Activated CD4-positive, alpha-beta T cell treated with anti-CD3 and anti-CD28 coated beads for 36 hours (primary cell): ENCODE measurements at places on chromosomes 2 and 18. TPM values are rescaled to one million over a fixed set of nuclear protein-coding genes. Genes with fewer than 3 reads are reported as not detected.

DNA sequence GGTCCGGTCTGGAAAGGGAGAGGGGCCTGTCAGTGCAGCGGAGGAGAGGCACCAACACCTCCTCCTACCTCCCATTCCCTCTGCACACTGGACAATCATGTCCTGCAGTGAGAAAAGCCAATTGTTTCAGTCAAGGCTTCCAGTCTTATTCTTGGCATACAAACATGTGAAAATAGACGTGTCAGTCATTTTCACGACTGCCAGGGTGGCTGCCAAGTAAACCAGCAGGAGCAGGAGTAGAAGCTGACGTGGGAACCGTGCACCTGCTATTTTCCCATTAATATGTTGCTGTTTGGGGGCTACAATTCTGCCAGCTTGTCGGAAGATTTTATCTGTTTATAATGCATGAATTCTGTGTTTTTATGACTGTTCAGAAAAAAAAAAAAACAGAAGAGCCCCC lies 202.3 kb downstream of the SPP2 start:
- no peaks in the 10 kb centered on the region for H3K27me3 ChIP-seq
- H3K27ac ChIP-seq, result no peak overlapping the region
- H3K4me3 ChIP-seq, result no peak overlapping the region
- no peaks in the 10 kb centered on the region for H3K36me3 ChIP-seq

GRCh38 chr2:200451511-200451910 lies 58.4 kb downstream of the KCTD18 start:
- H3K27ac ChIP-seq, result no peak overlapping the region
- no peaks in the 10 kb centered on the region for H3K36me3 ChIP-seq
- H3K4me1 ChIP-seq, result peaks cover 50% of the 10 kb centered on the region
- no peak overlapping the region for H3K4me3 ChIP-seq
- DNase-seq, result no peak

DNA sequence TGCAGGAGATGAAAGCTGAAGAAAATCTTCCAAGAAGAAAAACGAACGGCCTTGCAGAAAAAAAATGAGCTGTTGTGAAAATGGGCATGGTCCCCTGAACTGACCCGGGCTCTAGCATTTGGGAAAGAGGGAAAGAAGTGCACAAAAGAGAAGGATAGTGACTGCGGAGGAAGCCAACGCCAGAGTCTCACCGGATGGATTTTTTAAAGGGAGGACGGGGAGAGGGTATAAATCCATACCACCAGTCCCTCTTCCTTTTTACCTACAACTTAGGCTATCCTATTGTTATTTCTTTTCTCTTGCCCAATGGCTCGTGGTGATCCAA lies 601 bp downstream of the WDR35 start:
- H3K4me1 ChIP-seq, result peaks cover 28% of the 10 kb centered on the region
- peaks cover 15% of the 10 kb centered on the region for H3K36me3 ChIP-seq
- H3K27ac ChIP-seq, result peak overlapping the region; percentile 63
- H3K27me3 ChIP-seq, result peaks cover 12% of the 10 kb centered on the region
- peak overlapping the region; percentile 90 for H3K4me3 ChIP-seq

DNA sequence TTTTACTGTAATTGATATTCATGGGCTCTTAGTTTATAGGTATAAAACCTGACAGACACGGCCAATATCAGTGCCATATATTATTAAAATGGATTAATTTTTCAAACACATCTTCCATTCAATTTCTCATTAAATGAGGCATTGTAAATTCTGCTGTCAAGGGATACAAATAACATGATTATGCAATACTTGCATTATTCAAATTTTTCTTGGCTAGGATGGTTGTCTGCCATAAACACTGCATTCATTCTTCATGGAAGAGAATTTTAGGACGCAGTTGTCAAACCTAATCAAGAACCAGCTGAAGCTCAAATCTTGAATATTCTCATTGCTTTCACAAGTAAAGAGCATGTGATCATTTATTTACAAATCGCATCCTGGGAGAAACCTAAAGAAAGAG lies 255.6 kb downstream of the RDH14 start:
- no peak overlapping the region for H3K4me3 ChIP-seq
- no peaks in the 10 kb centered on the region for H3K36me3 ChIP-seq
- H3K4me1 ChIP-seq, result no peaks in the 10 kb centered on the region
- no peak overlapping the region for H3K27ac ChIP-seq

Gene ZBTB7C
- not detected for total RNA-seq

Gene CYS1
- total RNA-seq, result not detected
